Substantia nigra (tissue), 51 donors: ENCODE measurements at places on chromosomes 2 and 18.

DNA sequence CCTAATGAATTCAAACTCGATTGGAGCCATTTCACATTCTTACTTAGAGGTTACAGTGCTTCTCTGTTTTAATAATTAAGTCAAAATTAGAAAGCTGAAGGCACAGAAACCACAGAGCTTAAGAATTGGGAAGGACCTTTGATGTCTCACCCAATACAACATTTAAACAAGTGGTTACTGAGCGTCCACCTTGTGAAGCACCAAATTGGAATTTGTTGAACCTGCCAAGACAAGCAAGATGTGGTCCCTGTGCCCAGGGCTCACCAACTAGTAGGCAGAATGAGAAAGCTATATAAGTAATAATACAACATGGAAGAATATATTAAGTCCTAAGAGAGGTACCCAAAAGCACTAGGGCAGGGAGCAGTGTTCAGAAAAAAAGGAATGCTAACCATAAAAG is 64.5 kb upstream of the NPAS2 start:
- no peak for DNase-seq

DNA sequence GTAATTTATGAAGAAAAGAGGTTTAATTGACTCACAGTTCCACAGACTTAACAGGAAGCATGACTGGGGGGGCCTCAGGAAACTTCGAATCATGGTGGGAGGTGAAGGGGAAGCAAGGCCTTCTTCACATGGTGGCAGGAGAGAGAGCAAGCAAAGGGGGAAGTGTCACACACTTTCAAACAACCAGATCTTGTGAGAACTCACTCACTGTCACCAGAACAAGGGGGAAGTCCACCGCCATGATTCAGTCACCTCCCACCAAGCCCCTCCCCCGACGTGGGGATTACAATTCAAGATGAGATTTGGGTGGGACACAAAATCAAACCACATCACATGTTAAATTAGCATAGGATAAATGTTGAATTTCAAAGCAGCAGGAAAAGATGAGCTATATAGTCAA is 56.2 kb downstream of the STRADB start:
- no peak for DNase-seq

- DNase-seq, result no peak
These were observed 228.9 kb downstream of the ANKRD30B start for GRCh38 chr18:14976736-14977430.

- no peak for DNase-seq
These were observed 298.0 kb downstream of the ZNF407 start for GRCh38 chr18:74895686-74896085.

- DNase-seq, result no peak
These were observed 82.9 kb downstream of the PRKCE start for GRCh38 chr2:45734336-45734735.

GRCh38 chr2:150601280-150602038 is 114.0 kb upstream of the RND3 start:
- DNase-seq, result no peak

- no peak for DNase-seq
These were observed 60.1 kb upstream of the SLC16A14 start for GRCh38 chr2:230128623-230129342.

GRCh38 chr18:76699923-76700322 is 122.4 kb upstream of the ZNF236 start:
- DNase-seq, result no peak

GRCh38 chr2:12824351-12824777 is 107.6 kb downstream of the TRIB2 start:
- no peak for DNase-seq

- DNase-seq, result no peak
These were observed 37.0 kb upstream of the LOXHD1 start for GRCh38 chr18:46693996-46694395.

GRCh38 chr2:224400174-224400810 is 1.6 kb downstream of the FAM124B start:
- DNase-seq, result no peak

- no peak for DNase-seq
These were observed 10.5 kb upstream of the NOL10 start for GRCh38 chr2:10700078-10700803.

DNA sequence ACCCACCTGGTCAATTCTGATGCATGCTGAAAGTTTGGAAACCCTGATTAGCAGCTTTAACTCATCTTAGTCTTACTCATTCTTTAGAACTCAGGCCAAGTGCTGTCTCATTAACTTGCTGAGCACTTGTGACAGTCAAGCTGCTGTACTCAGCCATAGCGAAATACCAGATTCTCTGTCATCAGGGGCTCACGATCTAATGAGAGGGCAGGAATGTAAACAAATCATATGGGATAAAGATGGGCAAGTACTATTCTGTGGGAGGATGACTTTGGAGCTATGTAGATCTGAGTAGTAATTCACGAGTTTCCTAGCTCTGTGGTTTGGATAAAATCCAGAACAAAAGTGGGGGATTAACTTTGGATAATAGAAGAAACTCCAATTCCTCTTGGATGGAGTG is 376.6 kb downstream of the HRH4 start:
- no peak for DNase-seq

GRCh38 chr2:196808083-196808665 is 981 bp downstream of the C2orf66 start:
- DNase-seq, result no peak

GRCh38 chr2:6602471-6602870 is 263.2 kb downstream of the CMPK2 start:
- no peak for DNase-seq

GRCh38 chr18:76376668-76377358 is 118.2 kb downstream of the ZNF516 start:
- DNase-seq, result no peak

GRCh38 chr2:159111346-159111927 is 143.0 kb downstream of the TANC1 start:
- DNase-seq, result peak; percentile 60

DNA sequence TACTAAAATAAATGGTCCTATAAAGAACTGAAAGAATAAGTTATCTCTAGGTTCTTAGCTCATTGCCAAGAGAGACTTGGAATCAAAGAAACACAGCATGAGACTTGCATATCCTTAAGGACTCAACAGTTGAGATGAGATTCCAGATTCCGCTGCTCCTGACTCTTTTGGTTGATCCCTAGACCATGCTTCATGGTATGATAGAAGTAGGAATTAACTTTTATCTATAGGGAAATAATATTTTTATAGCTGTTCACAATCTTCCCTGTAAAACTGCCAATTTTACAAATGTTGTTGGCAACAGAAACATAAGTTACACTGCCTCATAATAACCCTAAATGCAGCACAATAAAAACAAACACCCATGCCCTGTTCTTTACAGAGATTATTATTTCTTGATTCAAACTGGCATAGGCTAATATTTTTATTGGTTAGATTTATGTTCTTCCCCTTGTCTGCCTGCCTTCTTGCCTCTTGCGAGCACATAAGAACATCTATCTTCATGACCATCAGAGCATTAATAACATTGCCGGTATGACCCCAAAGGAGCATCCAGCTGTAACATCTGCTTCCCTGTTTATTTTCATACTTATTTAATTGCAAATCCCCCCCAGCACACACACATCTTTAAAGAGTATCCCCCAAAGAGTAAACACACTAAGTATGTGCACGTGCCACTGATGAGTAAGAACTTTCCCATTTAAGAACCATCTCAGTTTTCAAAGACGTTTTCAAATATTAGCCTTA is 735.7 kb upstream of the SLC8A1 start:
- no peak for DNase-seq

DNA sequence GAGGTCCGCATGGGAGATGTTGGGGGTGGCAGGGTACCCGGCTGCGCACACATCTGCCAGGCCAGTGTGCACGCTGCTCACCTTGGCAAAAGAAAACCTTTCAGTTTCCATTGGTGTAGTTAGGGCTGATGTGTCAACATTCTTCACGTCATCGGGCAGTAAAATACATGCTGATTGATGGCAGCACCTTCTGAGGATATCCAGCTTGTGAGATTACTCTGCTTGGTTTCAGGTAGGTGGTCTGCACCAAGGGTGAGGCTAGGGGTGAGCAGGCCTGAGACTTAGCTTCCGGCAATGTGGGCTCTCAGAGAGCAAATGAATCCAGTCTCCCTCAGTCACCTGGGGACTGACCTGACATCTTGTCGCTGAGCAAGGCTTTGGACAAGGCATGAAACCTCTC is 19.3 kb upstream of the ACKR3 start:
- no peak for DNase-seq
